ENCODE measurements at places on chromosomes 5 and 9.
A peak's percentile ranks its signal among the peaks of the same experiment; 100 is the strongest.

GRCh38 chr5:15690611-15691010, 190.6 kb downstream of the FBXL7 start:
- DNase-seq = no peak

DNA sequence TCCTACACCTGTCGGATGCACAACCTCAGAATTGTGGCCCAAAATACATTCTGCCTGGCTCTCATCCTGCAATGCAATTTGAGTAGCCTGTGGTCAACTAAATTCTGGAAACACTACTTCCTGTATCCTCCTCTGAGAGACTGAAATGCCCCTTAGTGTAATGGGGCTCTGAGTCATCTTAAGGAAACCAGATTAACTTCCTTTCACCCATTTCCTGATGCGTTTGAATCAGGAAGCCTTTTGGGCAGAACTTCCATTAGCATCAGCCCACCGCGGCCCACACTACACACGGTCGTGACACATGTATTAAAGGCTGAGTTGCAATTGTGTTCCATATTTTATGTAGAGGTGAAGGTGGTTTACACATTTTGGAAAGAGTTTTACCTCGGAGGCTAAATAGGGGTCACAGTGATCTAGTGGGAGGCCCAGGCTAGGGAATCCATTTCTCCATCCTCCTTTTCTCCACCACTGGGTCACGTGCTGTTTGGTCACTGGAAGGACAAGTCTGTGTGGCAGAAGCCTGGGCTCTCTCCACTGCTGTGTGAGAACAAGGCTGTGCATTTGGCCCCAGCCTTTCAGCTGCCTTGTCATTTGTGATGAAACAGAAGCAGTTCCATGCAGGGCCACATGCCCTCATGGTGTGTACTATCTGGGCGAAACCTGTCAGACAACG, 55.9 kb downstream of the DAP start:
- no peak for DNase-seq

GRCh38 chr5:126341906-126342630, 81.1 kb upstream of the GRAMD2B start:
- no peak for DNase-seq

DNA sequence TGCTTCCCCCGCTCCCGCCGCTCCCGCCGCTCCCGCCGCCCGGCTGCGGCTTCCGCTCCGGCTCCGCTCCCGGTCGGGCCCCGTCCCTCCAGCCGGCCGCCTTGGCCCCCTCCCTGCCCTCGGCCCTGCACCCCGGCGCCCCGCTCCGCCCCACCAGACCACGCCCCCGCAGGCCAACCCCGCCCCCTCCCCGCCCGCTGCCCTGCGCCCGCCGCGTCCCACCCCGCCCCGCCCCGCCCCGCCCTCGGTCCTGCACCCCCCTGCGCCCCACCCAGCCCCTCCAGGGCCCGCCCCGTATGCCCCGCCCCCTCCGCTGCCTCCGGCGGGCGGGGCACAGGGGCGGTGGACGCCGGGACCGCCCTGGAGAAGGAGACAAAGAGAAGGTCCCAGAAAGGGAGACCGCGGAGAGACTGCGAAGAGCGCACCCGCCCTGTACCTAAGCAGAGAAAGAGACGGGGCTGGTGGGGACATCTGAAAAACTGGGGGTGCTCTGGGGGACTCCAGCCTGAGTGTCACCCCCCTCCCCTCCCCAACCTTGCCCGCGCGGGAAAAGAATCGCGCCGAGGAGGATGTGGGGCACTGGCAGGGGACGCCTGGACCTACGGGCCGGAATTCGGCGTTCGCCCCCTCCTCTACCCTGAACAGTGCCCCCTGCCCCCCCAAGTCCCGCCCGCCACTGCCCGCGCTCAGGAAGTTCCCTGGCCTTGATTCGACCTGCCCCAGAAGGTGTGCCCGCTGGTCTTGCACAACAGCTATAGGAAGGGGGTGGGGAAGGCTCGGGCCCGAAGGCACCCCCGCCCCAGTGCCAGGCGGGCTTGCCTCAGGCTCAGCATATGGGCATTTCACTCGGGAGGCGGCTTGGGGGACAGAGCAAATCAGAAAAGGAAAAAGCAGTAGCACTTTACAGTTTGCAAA, 42.8 kb upstream of the STXBP1 start:
- peak; percentile 76 for DNase-seq

GRCh38 chr9:84924266-84924665, 254.7 kb downstream of the NTRK2 start:
- DNase-seq = no peak

- no peak for DNase-seq
Measured at GRCh38 chr9:69211424-69212036, 37.5 kb downstream of the TJP2 start.

- no peak for DNase-seq
Measured at GRCh38 chr9:87499424-87500017, 1.9 kb downstream of the DAPK1 start.

DNA sequence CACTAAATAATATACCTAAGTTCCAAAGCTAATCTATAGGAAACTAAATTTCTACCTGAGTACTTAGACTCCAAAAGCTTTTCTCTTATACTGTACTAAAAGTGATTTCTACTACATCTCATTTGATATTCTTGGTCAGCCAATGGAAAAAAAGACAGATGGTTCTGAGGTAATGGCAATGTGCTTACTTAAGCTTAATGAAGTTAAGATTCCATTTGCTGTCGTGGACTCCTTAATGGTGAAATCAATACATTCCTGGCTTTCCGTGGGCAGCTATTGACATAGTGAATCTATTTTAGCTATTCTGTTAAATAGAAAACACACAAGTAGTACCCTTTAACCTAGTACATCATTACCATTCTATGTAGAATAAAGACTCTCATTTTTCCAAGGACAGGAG, 1825.6 kb upstream of the CDH9 start:
- DNase-seq = no peak

DNA sequence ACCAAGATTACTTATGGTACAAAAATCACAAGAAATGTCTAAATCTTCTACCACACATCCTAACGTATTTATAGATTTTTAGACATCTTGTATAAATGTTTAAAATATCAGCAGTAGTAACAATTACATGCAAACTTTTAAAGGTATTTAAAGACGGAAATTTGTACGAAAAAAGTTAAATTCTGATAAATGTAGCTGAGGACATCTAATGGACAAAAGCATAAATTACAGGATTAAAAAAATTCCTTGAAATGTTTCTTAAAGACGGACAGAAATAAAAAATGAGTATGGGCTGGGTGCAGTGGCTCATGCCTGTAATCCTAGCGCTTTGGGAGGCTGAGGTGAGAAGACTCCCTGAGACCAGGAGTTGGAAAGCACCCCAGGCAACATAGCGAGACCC, 15.8 kb downstream of the ERCC8 start:
- no peak for DNase-seq

GRCh38 chr5:19175776-19176570, 812.0 kb downstream of the CDH18 start:
- no peak for DNase-seq

GRCh38 chr5:122471752-122472061, 159.7 kb downstream of the SNCAIP start:
- no peak for DNase-seq

DNA sequence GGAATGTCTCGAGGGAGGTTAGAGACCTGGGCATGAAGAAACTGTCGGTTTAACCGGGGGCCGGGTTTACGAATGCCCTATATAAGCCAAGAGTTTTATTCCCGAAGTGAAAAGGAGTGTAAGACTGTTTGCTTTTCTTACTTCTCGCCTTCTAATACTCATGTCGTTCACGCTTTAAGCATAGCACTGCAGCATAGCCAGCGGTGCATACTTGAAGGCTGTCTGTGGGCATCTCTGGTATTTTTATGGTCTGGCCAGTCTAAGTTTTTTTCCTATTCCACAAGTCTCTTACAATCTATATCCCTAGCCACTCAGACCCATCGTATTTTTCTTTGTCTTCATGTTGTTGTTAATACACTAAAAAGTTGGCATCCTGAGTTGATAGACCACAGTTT, 1.2 kb downstream of the UHRF2 start:
- DNase-seq = peak; percentile 36

DNA sequence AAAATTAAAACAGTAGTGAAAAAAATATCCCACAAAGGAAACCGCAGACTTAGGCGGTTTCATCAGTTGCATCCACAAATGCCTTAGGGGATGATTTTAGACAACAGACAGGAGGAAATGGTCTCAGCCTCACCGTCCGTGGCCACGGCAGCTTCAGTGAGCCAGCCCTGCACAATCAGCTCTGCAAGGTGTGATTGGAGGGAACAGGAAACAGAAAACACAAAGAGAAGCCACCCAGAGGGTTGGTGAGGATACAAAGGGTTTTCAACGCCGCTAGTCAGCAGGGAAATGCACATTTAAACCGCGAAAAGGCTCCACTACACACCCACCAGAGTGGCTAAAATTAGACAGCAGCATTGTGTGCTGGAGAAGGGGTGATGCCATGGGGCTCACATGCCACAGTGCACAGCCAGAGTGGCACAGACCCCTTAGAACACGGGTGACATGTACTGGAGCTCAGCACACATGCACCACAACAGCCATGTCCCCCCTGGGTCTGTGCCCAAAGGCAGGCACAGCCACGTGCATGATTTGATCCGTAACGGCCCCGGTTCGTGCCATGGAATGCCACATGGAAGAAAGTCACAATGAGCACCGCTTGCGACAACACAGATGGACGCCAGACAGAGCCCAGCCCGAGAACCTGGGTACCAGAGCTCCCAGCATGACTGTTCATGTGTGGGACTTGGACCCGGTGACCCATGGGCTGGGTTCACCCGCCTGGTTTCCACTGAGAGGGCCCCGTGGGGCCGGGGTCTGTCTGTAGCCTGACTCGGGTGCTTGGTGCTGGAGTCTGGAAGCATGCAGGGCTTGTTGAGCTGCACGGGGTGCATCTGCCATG, 18.3 kb upstream of the TERT start:
- DNase-seq = no peak

- no peak for DNase-seq
Measured at GRCh38 chr9:131720330-131720729, 19.5 kb downstream of the RAPGEF1 start.

- no peak for DNase-seq
Measured at GRCh38 chr9:14348123-14348372, 34.1 kb upstream of the NFIB start.

- no peak for DNase-seq
Measured at GRCh38 chr5:78447775-78448424, 87.5 kb downstream of the SCAMP1 start.

- no peak for DNase-seq
Measured at GRCh38 chr5:135015942-135016341, 18.1 kb downstream of the PITX1 start.

DNA sequence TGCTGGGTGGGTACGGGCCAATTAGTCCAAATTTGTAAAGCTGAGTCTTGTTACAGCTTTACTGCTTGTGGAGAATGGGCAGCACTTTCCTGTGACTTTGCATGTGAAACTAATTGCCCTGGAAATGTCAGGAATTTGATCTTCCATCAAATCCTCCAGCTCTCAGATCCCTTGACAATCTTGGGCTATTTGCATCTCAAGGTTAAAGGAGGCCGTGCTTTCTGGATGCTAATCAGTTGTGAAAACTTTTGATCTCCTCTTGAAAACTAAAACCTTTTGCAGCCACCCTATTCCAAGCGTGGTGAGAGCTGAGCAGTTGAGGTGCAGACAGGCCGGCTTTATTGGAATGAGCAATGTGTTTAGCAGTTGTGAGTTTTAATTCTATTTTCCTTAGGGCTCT, 68.0 kb upstream of the CLINT1 start:
- no peak for DNase-seq

DNA sequence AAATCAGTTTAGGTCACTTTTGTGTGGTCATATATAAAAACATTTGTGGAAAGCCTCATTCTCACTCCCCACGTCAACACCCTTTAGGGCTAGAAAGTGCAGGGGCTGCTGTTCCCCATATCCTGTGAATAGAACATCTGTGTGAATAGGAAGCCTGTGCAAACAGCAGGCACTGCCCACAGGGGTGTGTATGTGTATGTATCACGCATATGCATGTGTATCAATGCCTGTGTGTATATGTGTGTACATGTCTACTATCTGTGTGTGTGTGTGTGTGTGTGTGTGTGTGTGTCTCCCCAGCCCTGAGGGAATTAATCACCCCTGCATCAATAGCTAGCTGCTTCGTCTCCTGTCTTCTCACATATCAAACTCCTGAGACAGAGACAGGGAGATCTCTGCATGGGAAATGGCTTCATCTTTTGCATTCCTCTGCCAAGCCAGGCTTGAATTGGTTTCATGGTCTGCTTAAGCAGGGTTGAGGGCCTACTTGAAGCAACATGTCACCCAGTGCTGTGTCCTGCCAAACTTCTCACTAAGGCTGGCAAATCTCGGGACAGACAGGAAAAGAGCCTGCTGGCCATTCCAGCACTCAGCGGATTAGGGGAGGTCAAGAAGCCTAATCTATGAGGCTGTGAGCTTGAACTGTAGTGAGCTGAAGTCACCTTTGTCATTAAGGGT, 265.8 kb downstream of the ADAMTSL1 start:
- no peak for DNase-seq

- DNase-seq = no peak
Measured at GRCh38 chr5:179863449-179864085, 5.0 kb upstream of the MRNIP start.

GRCh38 chr9:124869986-124870560, 8.1 kb downstream of the ARPC5L start:
- DNase-seq = peak; percentile 28

DNA sequence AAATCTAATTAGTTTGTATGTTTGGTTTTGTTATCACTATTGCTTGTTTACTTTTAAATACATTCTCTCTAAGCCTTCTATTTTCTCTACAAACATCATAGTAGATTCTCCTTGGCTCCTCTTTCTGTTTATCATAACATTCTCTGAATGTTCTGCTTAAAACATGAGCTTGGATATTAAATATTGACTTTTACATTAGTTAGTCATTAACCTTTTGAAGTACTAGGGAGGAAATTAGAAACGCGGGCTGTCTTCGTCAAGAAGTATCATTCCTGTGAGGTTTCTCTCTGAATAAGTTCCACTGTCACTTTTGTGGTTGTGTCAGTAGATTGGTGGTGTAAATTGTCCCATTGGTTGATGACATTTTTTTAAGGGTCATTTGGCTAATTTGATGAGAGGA, 821.5 kb downstream of the EFNA5 start:
- no peak for DNase-seq

- peak; percentile 78 for DNase-seq
Measured at GRCh38 chr9:108272349-108272899, 583.4 kb downstream of the ACTL7B start.

DNA sequence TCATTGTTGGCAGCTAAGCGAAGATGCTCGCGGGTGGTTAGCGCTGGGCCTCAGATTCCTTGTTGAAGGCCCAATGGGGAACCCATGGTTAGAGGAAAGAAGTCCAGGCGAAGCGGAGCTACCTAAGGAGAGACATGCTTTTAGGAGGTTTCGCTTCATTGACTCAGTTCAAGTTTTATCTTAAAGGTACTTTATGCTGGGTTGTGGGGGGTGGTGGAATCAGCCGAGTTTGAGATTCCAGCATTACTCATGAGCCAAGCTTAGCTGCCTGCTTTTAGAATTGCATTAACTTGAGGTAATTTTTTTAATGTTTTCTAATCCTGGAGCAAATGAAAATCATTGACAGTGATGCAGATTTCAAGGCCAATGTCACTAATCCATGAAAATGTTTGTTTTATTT, 16.1 kb downstream of the MEGF10 start:
- DNase-seq = no peak

- no peak for DNase-seq
Measured at GRCh38 chr5:91424638-91425436, 41.7 kb upstream of the ARRDC3 start.
